ENCODE measurements at places on chromosomes 2 and 18. TPM values are rescaled to one million over a fixed set of nuclear protein-coding genes. Genes with fewer than 3 reads are reported as not detected.

- no peak overlapping the region for H3K27ac ChIP-seq
- no peaks in the 10 kb centered on the region for H3K36me3 ChIP-seq
- DNase-seq, result no peak
Observed at GRCh38 chr2:188319838-188320237, 28.2 kb downstream of the GULP1 start.

- H3K27me3 ChIP-seq, result no peaks in the 10 kb centered on the region
- no peaks in the 10 kb centered on the region for H3K4me1 ChIP-seq
- no peak overlapping the region for H3K27ac ChIP-seq
- H3K4me3 ChIP-seq, result no peak overlapping the region
- H3K36me3 ChIP-seq, result no peaks in the 10 kb centered on the region
Observed at GRCh38 chr18:73728657-73729056, 419.0 kb downstream of the FBXO15 start.

DNA sequence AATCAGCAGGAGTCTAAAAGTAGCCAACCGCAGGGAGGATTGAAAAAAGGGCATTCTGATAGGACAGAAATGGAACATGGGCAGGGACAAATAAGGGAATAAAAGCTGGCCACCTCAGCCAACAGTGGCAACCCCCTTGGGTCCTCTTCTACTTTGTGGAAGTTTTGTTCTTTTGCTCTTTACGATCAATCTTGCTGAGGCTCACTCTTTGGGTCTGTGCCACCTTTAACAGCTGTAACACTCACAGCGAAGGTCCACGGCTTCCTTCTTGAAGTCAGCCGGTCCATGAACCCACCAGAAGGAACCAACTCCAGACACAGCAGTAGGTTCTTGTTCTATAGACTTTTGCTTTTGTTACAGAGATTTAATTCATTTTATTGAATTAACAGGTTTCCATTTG is 285.4 kb upstream of the CDH20 start:
- no peaks in the 10 kb centered on the region for H3K27me3 ChIP-seq
- H3K4me3 ChIP-seq, result no peak overlapping the region
- H3K4me1 ChIP-seq, result no peaks in the 10 kb centered on the region
- H3K27ac ChIP-seq, result no peak overlapping the region
- DNase-seq, result no peak
- no peaks in the 10 kb centered on the region for H3K36me3 ChIP-seq

SCYGR4 gene
- 0.99 TPM for total RNA-seq

SKOR2 gene
- total RNA-seq, result not detected
